ENCODE measurements at places on chromosomes 6 and 20.

DNA sequence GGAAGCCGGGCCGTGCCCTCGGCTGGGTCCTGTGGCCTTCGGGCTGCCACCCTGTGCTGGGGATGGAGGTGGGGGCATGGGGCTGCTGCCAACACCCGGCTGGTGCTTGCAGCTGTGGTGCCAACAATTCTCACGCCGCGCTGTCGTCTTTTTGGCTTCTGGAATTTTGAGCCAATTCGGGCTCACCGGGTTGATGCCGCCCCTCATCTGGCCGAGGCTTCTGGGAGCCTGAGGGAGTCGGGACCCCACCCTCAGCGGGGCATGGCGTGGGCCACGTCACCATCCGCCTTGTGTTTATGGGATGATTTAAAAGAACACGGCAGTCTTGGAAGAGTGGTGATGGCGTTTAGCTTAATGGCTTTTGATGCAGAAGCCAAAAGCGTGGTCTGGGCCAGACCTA lies 8.7 kb upstream of the NPBWR2 start:
- no peak for DNase-seq

GRCh38 chr20:58822748-58823730 lies 27.7 kb downstream of the GNAS-AS1 start:
- no peak for DNase-seq

- no peak for DNase-seq
Observed at GRCh38 chr20:9442858-9443257, 71.5 kb upstream of the LAMP5 start.

GRCh38 chr6:75213732-75214131 lies 7.9 kb upstream of the COL12A1 start:
- no peak for DNase-seq

DNA sequence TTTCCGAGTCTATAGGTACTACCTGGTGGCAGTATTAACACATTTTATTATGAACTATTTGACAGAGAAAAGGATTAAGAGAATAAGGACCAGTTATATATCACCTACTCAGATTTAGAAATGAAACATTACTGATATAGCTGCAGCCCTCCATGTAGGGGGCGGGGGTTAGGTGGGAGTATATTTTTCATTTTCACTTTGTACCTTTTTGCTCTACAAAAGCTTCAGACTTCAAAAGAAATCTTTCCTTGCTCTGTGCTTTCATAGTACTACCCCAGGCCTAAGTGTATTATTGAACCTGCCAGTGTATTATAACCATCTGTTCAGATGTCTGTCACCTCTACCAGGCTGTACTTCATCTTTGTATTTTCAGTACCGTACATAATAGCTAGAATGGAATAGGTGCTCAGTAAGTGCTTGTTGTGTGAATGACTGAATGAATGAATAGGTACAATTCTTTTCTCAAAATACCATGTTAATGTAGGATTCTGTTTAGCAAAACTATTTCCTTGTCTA lies 43.0 kb downstream of the CDKAL1 start:
- DNase-seq, result no peak

- no peak for DNase-seq
Observed at GRCh38 chr6:102701019-102701418, 1307.5 kb downstream of the GRIK2 start.

- DNase-seq, result no peak
Observed at GRCh38 chr6:109059571-109060021, 35.0 kb downstream of the SESN1 start.

- DNase-seq, result peak; percentile 10
Observed at GRCh38 chr6:63352544-63353285, 32.9 kb upstream of the LGSN start.

DNA sequence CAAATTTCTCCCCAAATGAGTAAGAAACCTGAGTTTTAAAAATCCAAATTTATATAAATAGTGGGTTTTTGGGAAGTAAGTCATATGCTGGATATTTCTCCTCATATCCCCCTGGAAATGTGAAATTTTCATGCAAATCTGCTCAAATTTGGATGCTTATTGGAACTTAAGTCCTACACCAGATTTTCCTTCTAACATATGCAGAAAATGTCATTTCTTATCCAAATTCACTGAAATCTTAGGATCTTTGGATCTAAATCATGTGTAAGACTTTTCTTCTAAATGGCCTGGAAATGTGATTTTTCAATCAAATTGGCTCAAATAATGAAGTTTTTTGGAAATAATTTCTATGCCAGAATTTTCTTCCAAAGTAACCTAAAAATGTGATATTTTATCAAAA lies 33.0 kb downstream of the ZNF133 start:
- DNase-seq, result no peak

DNA sequence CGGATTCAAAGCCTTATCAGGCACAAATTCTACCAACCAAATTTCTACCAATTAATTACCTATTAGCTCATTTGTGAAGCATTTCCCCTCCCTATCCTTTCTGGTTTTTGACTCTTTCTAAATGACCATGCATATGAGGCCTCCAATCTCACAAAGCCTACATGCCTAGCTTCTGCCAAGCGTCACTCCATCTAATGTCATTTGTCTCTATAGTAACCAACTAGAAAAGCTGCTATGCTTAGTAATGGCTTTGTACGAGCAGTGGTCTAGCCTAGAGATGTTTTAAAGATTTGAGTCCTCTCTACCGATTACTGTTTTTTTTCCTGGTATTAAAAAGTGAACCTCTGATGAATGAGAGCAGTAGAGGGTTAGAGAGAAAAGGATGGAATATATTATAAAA lies 4.8 kb upstream of the ASF1A start:
- no peak for DNase-seq

DNA sequence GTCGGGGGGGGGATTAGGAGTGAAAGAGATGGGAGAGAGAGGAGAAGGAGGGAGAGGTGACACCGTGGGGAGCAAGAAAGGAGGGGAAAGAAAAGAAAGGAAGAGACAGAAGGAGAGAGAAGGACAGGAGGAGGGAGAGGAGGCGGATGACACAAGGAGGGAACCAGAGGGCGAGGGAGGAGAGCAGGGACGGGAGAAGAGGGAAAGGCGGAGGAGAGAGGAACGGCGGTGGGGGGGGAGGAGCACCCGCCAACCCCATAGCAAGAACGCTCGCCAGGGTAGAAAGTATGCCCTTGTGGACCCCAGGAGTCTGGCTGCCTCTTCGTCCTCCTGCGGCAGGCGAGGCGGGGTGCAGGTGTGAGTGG lies 4.5 kb upstream of the INSM1 start:
- no peak for DNase-seq

DNA sequence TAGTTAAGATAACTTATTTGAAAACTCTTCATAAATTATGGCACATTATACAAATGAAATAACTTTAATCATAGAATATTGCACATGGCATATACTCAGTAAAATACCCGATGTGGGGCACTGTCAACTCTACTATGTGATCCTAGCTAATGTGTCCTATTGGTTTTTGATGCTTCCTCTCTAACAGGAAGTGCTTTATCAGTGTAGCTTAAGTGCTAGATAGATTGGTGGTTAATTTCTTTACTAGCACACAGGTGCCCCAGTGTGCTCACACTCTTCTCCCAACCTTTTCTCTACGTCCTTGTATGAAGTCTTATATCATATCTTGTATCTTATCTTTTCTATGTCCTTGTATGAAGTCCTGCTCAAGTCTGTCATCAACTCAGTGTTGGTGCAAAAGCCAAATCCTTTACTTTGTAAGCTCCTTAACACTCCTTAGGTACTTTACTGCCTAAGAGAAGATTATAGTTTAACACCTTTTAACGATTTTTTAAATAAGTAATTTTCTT lies 358.9 kb downstream of the CENPW start:
- DNase-seq, result no peak

GRCh38 chr20:49415005-49415667 lies 67.3 kb downstream of the KCNB1 start:
- DNase-seq, result no peak

DNA sequence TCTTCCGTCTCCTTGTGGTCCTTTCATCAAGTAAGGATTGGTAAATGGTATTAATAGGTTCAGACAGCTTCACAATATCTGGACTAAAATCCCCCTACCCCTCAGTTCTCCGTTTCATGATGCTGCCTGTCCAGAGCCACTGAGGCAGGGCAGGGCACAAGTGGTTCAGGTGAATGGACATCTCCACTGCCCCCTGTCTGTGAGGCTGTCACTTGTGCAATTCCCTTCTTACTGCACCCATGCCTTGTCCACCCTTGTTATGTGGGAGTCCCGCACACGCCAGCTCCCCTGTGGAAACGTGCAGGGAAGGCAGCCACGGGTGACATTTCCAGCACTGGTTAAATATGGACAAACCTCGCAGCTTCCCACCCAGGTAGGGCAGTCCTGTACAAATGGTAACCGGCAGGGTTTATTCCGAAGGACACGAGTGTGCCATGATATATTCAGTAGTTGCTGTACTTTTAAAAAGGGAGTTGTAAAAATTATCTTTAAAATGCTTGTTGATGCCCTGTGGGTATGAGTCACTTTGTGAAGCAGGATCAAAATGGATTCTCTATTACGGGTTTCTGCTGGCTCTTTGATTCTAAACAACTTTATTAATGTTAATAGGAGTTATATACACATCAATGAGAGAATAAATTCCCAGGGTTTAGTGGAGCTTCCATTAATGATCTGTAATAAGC lies 73.5 kb downstream of the FYN start:
- DNase-seq, result peak; percentile 24

- DNase-seq, result peak; percentile 67
Observed at GRCh38 chr6:12289365-12289919, 719 bp upstream of the EDN1 start.

DNA sequence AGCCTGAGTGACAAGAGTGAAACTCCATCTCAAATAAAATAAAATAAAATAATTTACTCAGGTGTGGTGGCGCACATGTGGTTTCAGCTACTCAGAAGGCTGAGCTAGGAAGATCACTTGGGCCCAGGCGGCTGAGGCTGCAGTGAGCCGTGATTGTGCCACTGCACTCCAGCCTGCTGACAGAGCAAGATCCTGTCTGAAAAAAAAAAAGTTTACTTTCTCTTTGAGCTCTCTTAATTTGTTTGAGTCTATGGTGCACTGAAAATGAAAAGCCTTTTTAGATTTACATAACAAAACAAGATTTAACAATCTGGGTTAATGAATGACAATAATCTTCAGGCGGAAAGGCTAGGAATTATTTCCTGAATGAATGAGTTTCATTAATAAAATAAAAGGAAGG lies 23.3 kb upstream of the NHSL1 start:
- DNase-seq, result no peak

DNA sequence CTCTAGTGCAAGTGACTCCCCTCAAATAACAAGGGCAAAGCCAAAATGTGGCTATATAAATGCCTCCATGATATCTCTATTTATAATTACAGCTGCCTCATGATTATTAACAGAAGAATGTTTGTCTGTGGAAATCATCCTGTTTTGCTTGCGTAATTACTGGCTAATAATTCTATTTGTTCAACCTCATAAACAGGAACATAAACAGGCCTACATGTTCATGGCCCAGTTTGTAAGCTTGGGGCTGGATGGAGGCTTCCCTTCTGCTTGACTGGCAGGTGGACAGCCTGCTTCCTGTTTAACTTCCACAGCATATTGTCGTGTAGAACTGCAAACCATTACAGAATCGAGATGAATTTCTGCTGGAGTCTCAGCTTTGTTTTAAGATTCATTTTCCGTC lies 766.0 kb upstream of the MAP3K7 start:
- no peak for DNase-seq
